Fibroblast of villous mesenchyme (primary cell): ENCODE measurements at places on chromosomes 2 and 18.

DNA sequence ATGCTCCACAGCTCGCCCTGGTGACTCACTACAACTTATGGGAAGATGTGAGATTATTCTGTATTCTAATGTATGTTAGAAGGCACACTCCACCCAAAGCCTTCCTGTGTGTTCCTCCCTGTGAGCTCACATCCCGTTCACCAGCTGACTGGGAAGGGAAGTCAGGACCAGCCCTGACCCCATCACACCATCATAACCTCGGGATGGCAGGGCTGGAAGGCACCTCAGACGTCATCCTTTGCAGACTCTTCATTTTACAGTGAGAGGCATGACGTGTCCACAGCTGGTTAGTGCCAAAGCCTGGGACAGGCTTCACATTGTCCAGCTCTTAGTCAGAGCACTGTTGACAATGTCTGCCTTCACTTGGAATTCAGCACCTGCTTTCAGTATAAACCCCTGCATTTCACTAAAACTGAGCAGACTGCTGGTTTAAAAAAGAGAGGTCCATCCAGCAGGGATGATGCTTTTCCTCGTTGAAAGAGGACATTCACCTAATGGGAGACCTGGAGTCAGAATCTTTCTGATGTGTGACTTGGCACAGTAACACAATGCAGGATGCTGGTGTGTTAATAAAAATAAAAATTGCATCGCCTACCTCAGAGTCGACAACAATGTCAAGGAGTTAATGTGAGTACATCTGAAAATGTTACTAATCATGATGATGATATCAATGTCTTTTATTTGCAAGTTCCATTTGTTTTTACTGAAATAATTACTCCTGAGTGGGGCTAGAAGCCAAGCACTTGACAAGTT lies 418.0 kb upstream of the TNP1 start:
- DNase-seq = peak; percentile 94

DNA sequence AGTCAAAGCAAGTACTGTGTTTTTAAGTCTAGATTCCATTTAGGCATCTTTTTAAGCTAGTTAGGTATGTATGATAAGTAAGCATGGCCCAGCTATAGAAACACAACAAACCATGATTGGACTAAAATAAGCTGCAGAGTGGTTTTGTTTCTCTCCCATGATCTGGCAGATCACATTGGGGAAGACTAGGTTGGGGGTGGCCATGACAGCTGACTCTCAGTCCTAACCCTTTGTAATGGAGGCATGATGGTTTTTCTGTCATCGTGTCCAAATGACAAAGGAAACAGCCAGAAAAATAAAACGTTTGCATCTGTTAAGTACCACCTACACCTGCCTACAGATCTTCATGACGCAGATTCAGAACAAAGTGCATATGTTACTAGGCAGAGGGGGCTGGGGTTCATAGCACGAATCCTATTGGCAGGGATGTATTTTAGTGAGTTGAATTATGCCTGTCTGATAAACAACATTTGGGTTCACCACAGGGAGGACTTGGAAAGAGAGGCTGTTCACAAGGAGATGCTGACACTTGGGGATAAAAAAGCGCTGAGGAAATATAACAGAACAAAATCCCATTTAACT lies 33.8 kb upstream of the GALNT5 start:
- DNase-seq = no peak

- no peak for DNase-seq
Measured at GRCh38 chr2:52597346-52597745, 1170.3 kb upstream of the CHAC2 start.

DNA sequence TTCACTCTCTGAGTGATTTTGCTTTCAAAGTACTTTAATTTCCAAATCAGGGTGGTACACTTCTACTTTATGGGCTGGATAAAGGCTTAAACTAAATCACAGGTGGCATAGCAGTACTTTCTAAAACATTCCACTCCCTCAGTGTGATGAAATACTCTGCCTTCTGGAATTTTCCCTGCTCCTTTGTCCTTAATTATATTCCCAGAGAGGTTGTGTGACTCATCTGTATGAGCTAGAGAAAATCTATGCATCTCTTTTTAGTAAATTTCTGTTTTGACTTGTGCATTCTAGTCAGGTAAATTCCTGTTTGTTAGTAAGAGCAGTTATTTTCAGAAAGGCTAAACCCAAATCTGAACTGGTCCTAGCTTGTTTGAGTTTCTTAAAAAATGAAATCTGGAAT lies 29.0 kb upstream of the PLA2R1 start:
- DNase-seq = peak; percentile 54

- no peak for DNase-seq
Measured at GRCh38 chr2:218708086-218708485, 2.5 kb upstream of the TTLL4 start.

DNA sequence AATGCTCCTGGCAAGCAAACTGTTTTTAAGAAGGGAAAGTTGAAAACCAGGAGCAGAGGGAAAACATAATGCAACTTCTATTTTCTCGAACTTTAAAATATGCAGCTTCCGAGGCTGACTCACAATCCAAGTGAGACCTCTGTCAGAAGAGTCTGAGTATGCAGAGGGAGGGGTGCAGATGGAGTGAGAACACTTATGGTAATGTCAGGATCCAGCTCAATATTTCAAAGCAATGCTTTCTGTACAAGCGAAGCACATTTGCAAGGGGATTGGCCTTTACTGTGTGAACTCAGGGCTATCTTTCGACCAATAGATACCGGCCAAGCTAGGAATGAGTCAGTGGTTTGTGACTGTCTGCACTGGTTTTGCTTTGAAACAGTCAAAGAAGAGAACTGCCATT lies 242.7 kb downstream of the CNTNAP5 start:
- peak; percentile 36 for DNase-seq
